GM12892 (cell line): ENCODE measurements at places on chromosomes 6 and 20.

- no peak for DNase-seq
Observed at GRCh38 chr6:107805504-107805903, 18.6 kb downstream of the SCML4 start.

DNA sequence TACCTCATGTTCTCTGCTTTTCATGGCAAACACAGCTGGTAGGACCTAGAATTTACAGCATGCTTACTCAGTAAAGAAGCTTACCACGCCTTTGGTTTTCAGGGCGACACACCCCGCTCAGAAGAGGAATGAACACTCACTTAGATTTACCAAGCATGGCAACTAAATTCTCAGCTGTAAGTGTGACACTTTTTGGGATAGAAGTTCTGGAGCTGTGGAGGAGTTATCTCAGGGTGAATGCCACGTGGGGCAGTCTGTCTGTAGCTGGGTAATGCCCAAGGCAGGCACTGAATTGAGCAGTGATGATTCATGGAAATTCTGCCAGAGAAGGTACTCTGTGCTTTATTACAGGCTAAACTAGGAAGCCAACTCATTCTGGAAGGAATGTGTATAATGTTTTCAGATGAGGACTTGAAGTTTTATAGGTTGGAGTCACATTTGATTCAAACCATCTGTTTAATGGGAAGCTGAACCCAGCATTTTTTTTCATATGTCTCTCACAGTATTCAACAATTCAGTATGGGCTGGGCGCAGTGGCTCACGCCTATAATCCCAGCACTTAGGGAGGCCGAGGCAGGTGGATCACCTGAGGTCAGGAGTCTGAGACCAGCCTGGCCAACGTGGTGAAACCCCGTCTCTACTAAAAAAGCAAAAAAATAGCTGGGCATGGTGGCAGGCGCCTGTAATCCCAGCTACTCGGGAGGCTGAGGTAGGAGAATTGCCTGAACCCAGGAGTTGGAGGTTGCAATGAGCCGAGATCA is 3.5 kb upstream of the PRIM2 start:
- DNase-seq: no peak

DNA sequence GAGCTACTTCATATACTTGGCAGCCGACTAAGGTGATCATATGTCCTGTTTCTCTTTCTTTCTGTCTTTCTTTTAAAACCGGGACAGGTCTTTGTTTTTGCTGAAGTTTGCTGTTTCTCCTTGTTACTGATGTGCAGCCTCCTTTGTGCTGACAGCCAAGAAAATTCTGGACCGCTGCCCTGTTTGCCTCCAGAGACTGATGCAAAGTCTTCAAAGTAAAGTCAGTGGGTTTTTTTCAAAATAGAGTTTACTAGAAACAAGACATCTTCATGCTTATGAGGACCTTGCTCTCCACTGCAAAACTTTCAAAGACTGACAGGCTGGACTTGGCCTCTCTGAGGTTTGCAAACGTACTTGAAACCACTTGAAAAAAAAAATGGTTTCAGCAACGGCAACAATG is 510.5 kb upstream of the MAP3K7 start:
- DNase-seq: no peak

- DNase-seq: no peak
Observed at GRCh38 chr6:85418059-85418458, 31.8 kb upstream of the NT5E start.

DNA sequence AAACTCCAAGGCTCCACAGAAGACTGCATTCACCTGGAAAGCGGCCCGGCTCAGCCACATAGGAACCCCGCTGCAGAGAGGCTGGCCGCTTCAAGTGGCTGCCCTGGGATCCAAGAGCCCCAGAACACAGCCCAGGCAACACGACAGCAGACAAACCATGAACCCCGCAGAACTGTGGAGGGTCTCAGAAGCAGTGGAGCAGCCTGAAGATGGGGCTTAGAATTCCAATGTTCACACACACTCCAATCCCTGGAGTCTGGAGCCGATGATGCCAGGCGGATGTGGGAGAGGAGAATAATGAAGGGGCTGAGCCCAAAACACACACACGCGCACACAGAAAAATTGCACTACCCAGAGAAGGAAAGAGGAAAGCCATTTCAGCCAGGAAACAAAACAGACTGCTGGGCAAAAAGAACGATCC is 52.4 kb downstream of the NINL start:
- DNase-seq: no peak

GRCh38 chr6:699319-699718 is 6.4 kb upstream of the EXOC2 start:
- DNase-seq: no peak

DNA sequence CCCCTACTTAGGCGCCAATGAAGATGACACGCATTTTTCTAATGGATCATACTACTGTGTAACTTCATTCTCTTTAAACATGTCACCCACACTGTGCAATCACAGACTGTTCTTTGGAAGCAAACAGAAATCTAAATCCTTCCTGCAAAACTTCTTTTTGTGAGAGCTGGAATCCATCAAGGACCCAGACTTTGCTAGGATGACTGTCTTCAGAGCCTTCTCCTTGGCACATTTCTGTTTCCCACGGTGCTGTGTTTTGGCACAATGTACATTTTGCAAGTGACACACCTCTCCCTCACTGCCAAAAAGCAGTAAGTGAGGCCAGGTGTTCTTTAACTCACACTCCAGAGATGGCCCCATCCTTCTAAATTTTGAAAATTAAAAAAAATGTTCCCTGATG is 21.7 kb upstream of the TAGAP start:
- DNase-seq: no peak

DNA sequence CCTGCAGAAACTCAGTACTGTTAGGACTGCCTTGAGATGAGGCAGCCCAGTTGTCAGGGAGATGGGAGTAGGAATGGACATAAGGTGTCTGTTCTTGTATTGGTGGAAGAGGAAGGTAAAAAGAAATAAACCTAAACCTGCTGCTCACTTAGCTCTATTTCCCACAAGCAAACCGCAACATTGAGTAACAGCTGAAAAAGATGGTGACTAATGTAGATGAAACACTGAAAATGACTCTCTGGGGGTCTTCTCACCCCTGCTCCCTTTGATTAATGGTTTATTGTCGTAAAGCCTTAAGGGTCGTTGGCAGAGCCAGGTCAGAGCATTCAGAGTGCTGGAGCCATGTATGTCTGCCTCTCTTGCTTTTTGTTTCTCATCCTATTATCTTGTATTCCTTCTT is 87.5 kb downstream of the FOXO3 start:
- no peak for DNase-seq

DNA sequence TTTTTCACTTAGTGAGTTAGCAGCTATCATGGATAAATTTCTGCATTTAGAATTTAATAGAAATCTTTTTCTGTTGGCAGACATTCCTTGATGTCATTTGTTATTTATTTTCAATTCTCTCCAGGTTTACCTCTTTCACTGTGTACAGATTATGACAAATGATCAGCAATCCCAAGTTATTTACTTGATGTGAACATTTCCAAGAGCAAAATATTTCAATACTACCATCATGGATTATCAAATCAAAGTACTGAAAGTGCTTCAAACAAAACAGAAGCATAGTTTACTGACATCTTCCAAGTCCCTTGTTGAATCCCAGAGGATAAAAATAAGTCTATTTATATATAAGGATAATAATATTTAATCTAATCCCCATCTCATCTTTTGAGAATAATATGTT is 852.2 kb upstream of the CITED2 start:
- no peak for DNase-seq

GRCh38 chr6:36493319-36493718 is 50.5 kb downstream of the KCTD20 start:
- no peak for DNase-seq

DNA sequence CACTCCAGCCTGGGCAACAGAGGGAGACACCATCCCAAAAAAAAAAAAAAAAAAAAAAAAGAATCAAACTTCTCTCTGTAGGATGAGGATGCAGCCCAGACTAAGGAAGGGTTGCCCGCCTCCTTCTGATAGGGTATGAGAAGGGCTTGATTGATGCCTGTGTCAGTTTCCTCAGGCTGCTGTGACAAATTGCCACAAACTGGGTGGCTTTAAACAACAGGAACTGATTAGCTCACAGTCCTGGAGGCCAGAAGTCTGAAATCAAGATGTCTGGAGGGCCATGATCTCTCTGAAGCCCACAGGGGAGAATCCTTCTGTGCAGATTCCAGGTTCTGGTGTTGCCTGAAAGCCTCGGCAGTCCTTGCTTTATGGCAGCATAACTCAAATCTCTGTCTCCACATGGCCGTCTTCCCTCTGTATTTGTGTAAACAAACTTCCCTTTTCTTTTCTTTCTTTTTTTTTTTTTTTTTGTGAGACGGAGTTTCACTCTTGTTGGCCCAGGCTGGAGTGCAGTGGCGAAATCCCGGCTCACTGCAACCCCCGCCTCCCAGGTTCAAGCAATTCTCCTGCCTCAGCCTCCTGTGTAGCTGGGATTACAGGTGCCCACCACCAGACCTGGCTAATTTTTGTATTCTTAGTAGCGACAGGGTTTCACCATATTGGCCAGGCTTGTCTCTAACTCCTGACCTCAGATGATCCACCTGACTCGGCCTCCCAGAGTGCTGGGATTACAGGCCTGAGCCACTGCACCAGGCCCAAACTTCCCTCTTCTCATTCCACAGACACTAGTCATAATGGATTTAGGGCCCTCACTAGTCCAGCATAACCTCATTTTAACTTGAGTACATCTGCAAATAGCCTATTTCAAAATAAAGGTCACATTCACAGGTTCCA is 11.2 kb upstream of the CDK19 start:
- DNase-seq: no peak

DNA sequence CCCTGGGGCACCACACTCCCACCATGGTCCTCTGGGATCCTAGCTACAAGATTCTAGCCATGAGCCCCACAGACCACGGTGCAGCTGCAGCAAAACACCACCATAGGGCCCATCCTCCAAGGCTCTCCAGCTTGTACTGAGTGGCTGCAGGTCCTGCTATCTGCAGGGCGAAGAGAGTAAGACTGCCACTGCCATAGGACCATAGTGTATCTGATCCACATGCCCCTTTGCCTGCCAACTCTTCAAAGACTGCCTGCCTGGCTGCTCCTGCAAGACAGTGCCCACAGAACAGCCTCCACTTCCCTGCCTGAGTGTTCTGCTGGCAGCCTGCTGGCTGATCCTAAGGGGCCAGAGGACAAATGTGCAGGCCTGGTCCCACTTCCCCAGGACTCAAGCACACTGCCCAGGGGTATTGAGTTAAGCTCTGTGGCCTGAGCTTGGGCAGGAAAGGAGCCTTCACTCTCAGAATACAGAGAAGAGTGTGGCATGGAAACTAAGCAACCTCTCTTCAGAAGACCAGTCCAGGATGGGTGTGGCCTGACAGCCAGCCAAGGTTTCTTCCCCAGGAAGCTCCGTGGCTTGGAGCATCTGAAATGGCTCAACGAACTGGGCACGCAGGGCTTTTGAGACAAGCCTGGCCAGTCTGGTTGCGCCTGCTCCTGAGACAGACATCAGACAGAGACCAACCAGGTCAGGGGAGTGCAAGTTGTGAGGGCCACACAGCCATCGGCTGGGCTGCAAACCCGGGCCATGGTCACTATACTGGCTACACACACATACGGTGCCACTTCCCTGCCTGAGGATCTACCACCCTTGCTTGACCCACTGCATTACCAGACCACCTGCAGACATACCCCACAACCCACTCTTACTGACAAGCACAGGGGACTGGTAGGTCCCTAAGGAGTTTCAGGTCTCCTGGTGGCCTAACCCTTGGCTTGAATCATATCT is 54.5 kb downstream of the RNGTT start:
- DNase-seq: no peak

DNA sequence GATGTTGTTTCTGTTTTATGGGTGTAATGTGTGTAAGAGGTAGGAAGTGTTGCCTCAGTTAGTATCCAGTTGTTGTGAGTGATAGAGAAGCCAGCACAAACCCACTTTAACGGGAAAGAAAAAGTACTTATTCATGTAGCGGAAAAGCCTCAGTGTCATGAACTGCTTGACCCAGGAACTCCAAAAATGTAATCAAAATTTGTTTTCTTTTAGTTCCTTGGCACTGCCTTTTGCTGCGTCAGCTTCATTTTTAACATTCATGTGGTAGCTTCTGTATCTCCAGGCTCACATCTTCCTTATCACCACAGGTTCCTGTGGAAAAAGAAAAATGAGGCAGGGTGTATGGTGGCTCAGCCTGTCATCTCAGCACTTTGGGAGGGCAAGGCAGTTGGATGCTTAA is 46.4 kb upstream of the CCDC28A start:
- DNase-seq: no peak

- DNase-seq: no peak
Observed at GRCh38 chr6:122673343-122673961, 63.2 kb downstream of the PKIB start.

GRCh38 chr6:35318196-35319171 is 20.9 kb downstream of the DEF6 start:
- no peak for DNase-seq

DNA sequence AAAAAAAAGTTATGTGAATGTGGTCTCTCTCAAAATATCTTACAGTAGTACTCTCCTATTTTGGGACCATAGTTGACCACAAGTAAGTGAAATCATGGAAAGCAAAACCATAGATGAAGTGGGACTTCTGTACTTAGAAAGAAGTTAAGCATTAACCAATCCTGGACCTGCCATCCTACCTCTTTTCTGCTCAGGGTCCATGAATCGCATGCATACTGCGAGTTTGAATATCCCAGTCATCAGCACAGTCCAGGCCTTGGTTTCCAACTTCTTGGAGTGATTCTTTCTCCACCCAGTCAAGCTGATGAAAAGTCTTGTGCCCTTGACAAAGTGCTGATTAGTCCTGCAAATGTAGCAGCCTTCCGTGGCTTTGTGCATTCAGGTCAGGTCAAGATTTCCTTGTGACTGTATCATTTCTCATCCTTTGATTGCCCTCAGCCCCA is 46.0 kb downstream of the RNF217 start:
- DNase-seq: no peak

- DNase-seq: no peak
Observed at GRCh38 chr20:46073443-46073842, 16.3 kb downstream of the NCOA5 start.

- DNase-seq: no peak
Observed at GRCh38 chr6:143490244-143490643, 21.3 kb downstream of the FUCA2 start.

DNA sequence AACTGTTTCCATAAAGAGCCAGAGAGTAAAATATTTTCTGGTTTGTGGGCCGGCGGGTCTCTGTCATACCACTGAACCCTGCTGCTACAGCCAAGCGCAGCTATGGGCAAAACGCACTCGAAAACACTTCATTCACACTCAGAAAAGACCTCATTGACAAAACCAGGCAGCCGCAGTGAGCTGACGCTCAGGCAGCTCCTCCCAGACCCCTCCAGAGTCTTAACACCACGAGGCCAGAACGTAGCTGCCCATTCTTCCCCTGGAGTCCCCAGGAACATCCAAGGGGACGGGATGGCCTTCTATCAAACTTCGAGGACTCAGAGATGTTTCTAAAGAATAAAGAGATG is 35.6 kb upstream of the ZBP1 start:
- DNase-seq: no peak
